Left cardiac atrium (tissue), 4 donors: ENCODE measurements at places on chromosomes 3 and 15.

GRCh38 chr3:98188545-98188944, 22.0 kb downstream of the OR5H15 start:
- DNase-seq = no peak

DNA sequence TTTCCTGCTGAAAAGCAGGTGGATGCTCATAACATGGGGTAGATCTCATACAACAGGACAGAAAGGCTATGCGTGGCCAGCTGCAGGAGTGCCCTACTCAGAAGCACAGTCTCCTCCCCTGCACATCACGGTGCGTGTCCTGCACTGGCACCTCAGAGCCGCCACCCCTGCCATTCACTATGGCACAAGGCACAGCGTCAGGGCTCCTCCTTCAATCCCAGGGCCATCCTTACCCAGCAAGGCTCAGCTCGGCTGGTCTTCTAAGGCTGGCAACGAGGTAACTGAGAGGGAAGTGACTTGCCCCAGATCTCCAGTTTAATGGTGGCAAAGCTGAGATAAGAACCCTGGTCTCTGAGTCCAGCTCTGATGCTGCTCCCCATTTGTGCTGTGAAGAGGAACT, 97.1 kb downstream of the CPN2 start:
- DNase-seq = no peak

GRCh38 chr3:133007601-133008000, 30.6 kb upstream of the TMEM108 start:
- DNase-seq = no peak

DNA sequence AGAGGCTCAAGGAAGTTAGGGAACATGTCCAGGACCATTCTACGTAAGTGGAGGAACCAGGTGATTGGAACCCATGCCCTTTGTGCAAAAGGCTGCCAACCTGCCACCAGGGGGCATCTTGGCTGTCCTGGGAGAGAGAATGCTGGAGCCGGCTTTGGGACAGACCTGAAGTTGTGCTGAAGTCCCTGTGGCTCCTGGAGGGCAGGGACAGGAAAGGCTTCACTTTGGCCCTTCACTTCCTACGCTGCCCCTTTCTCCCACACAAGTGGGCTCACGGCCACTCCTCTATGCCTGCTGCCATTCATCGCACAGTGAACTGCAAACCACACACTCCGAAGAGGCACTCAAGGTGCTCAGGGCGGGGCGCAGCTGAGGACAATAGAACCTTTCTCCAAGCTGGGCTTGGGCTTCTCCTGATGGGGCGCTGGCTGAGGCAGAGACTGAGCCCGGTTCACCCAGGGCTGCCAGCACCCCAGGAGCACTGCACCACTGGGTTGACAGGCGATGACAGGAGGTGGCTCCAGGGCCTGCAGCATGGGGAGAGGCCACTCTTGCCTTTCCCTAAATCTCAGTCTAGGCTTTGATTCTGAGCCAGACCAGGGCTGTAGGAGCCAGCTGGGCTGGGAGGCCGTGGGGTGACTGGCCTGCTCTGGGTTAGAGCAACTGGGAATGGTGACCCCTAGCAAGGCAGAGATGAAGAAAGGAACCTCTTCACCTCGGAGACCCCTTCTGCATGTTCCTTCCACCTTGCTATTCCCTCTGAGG, 8.4 kb downstream of the SHF start:
- DNase-seq = no peak

- DNase-seq = no peak
Measured at GRCh38 chr3:24510030-24510648, 15.5 kb upstream of the THRB start.

DNA sequence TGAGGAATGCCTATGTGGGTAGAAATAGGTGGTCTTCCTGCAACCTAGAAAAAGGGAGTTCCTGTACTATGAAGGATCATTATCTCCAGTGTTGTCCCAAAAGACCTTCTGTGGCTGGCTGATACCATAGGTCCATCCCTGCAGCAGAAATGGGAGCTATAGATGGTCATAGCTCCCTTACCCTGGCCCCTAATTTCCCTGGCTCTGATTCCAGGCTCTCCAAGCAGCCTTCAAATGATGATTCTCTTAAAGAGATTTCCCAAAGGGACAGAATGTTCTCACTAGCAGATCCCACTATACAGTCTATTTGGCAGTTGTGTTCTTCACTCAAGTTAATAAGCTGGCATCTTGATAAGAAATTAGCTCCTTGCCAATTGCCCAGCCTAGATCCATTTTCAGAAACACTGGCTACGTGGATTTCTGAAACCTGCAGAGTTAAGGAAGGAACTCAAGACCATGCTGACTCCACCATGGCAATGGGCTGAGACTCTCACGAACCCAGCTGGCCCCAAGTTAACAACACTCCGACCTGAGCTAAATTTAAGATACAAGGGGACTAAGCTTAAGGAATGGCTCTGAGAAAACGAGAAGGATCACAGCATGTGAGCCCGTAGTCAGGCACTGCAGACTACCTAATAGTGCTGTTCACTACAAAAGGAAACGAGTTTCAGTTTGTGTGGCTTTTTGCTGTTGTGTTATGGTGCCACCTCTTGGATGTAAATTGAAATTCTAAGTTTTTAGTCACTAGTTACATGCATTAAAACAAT, 11.4 kb downstream of the C15orf40 start:
- no peak for DNase-seq
